ENCODE measurements at places on chromosomes 5 and 9. TPM values are rescaled to one million over a fixed set of nuclear protein-coding genes. Genes with fewer than 3 reads are reported as not detected.

GRCh38 chr9:72039532-72039931 is 20.9 kb downstream of the C9orf57 start:
- no peak for DNase-seq

GRCh38 chr9:16815079-16815478 is 55.4 kb downstream of the BNC2 start:
- DNase-seq: no peak

GRCh38 chr5:137831526-137831925 is 36.1 kb upstream of the MYOT start:
- no peak for DNase-seq

DNA sequence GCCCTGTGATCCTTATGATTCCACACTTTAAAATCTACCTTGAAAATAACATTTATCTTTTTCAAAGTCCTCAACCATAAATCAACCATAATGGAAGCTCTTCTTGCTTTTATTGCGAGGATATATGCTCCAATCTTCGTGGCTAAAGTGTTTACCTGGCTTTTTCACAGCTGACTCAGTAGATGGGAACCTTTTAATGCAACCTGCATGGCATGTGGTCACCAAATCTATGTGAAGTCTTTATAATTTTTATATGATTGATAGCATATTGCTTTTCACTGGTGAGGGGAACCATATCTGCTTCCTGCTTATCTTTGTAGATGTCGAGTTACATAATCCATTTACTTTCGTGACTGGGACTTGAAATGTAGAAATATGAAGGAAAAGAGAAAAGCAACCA is 47.1 kb upstream of the TLX3 start:
- DNase-seq: no peak

DNA sequence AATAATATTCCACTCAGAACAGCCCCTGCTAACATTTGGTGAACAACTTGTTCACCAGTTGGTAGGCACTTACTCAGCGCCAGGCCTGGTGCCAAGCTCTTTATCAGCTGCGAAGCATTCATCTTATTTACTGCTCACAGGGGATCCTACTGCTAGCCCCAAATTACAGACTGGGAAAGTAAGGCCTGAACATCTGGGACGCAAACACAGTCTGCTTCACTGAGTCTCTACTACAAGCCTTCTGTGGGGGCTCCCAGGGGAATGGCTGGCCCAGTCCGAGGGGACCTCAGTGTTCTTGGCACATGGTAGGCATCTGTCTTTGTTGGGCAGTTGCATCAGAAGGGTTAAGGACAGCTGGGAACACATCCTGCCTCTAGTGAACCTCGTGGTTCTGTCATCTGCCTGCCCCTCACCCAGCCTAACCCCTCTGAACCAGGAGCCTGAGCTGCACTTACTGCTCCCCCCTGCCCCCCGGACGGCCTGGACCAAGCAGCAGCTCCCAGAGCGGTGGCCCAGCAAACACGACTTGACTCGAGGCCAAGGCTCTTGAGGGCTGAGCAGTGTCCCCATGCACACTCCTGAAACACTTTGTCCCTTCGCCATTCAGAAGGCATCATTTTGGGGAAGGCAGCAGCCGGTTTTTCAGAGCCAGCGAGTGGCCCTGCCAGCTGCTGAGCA is at the start of gene PHYHD1:
TSS of gene PHYHD1 (plus strand) at position 602 of the 678 bp plus-strand sequence. CDS start 1,342 bp downstream, outside the sequence.
- no peak for DNase-seq

GRCh38 chr5:57889558-57889957 is 406.9 kb upstream of the ACTBL2 start:
- DNase-seq: no peak

DNA sequence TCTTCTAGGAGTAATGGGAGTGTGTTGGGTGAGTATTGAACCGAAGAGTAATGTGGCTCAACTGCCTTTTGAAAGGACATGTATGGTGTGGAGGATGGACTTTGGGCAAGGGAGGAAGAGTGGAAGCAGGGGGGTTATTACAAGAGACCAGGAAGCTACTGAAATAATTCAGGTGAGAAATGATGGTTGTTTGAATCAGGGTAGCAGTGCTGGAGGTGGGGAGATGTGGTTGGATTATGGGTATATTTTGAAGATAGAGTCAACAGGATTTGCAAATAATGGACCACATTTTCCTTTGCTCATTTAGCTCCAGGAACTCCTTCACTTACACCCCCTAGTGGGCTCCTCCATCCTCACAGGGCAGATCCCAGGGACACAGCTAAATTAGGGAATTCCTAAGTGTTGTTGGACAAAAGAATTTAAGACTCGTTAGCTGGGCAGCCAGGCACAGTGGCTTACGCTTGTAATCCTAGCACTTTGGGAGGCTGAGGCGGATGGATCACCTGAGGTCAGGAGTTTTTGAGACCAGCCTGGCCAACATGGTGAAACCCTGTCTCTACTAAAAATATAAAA is 1.2 kb upstream of the SLC4A9 start:
- no peak for DNase-seq

- DNase-seq: no peak
These were observed 81.8 kb upstream of the LMNB1 start for GRCh38 chr5:126695091-126695490.

The RAD50 gene
- total RNA-seq: 47.5 TPM

The SOHLH1 gene
- not detected for total RNA-seq

The PCDHB5 gene
- total RNA-seq: not detected

Data from Peyer's patch (tissue), 4 donors.